ENCODE measurements at places on chromosomes 4 and X.

DNA sequence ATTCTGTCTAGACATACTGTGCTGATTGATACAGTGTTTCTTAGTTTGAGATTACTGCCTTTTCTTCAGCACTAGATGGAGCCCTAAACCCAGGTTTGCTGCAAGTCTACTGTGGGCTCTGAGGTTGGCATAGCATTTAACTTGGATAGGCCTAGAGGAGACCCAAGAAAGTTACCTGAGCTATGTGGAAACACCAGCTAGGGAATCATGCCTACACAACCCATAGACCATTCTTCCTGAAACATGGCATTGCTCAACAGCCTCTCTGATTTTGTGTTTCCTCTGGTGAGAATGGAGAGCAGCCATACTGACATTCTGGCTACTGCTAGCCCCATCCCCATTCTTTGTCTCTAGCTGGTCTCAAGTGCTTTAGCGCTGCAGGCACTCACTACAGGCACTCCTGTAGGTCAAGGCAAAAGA lies 287.7 kb upstream of the PCDH18 start:
- no peak for DNase-seq

GRCh38 chr4:48258845-48259397 lies 10.7 kb downstream of the TEC start:
- DNase-seq = no peak

- DNase-seq = no peak
Measured at GRCh38 chr4:113756005-113756410, 5.5 kb downstream of the CAMK2D start.

DNA sequence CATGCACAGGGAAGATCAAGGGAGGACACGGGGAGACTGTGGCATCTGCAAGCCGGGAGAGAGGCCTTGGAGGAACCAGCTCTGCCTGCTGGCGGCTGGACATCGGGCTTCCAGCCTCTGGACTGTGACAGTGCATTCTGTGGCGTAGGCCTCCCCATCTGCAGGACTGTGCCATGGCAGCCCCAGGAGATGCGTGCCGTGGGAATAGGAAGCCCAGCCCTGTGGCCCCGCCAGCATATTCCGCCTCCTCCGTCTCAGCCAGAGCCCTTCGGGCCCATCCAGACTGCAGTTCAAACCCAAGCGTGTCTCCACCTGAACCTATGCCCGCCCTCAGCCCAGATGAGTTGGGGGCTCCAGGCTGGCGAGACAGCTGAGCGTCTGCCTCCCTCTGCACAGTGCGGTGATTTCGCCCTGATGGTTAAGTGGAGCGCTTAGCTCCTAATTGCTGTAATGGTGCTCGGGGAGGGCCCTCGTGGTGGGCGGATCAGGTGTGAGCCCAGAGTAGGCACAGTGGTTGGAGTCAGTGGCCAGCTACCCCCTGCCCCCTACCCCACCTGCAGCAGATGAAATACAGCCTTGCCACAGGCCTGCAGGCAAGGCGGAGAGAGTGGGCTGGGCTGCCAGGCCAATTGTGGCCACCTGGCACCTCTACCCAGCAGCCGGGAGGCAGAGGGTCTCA lies 133.9 kb downstream of the HMX1 start:
- DNase-seq = no peak

DNA sequence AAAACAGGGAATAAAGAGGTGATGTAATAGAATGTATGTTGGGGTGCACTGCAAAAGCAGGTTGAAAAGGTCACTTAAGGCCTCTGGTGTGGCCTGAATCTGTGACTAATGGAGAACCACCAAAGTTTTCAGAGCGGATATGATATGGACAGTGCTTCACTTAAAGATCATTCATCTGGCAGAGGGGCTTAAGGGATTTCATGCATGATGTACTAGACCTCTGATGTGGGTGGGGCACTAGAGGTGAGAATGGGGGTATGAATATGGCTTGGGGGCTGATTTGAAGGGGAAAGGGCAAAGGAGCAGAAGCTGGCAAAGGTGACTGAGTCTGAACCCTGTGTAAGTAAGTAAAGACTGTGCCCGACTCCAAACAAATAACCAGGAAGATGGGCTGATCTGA lies 62.4 kb upstream of the MCF2 start:
- no peak for DNase-seq

DNA sequence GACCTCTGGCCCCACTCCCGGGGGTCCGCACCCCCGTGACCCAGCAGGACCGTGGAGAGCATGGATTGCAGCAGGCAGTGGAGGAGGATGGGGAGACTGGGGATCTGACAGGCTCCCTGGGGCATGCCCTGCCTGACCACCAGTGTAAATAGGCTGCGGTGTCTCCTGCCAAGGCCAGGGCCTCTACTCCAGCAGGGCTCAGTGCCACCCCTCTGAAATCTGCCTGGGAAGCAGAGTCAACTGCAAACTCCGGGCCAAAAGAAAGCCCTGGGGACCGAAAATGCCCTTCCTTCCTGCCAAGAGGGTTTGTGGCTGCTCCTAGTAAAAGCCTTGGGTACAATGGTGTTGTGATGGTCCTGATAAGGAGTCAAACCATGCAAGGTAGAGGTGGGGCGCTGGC lies 6.4 kb downstream of the ADRA2C start:
- DNase-seq = no peak

- no peak for DNase-seq
Measured at GRCh38 chrX:106484233-106484632, 127.5 kb upstream of the RADX start.

GRCh38 chr4:87875191-87875590 lies 42.4 kb downstream of the MEPE start:
- DNase-seq = no peak
